ENCODE measurements at places on chromosomes 2 and 18.

DNA sequence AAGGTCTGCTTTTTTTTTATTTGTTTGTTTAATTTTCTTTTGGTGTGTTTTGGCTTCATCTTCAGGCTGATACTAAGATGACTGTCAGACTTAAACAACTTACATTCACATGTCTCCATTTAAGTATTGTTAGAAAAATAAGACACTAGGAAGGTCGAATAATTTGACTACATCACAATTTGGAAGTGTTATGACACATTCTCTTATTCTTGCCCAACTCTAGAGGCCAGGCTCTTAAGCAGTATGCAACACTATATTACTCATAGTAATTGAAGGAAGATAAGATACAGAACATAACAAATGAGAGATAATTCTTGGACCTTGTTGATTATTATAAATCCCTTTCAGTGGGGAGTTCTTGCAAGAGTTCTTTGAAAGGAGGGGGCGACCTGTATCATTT lies 295.3 kb upstream of the COL3A1 start:
- no peak for DNase-seq

DNA sequence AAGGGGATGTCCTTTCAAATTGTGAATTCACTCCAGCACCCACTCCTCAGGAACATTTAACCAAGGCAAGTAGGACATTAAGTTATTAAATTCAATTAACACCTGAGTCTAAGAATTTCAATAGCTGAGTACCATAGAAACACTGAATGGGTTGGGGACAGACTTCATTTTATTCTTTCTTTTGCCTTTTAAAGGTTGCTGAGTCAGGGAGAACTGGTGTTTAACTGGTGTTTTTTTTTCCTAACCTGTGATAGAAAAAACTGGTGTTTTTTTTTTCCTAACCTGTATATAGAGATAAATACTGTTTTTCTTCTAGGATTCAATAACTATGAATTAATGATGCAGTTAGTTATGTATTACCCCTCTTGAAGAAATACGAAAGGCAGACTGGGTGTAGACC lies 38.9 kb downstream of the TTC27 start:
- DNase-seq: no peak

- no peak for DNase-seq
These were observed 70.1 kb downstream of the QPCT start for GRCh38 chr2:37414470-37414949.

DNA sequence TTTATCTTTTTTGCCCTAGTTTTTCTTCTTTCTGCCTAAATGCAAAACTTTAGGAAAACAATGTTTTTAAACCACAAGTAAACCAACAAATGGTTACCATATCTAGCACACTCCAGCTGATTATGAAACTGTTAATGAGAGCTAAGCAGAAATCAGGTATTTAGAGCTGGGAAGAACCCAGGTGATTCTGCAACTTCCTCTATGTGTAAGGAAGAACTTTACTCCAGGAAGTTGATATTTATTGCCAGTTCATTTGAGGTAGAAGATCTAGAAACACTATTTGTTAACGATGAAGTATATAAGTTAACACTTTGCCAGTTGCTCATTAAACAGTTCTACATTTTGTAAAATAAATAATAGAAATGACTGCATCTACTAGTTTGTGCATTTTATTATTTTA lies 409.7 kb downstream of the XIRP2 start:
- no peak for DNase-seq

GRCh38 chr18:28158083-28158581 lies 18.8 kb downstream of the CDH2 start:
- DNase-seq: no peak

DNA sequence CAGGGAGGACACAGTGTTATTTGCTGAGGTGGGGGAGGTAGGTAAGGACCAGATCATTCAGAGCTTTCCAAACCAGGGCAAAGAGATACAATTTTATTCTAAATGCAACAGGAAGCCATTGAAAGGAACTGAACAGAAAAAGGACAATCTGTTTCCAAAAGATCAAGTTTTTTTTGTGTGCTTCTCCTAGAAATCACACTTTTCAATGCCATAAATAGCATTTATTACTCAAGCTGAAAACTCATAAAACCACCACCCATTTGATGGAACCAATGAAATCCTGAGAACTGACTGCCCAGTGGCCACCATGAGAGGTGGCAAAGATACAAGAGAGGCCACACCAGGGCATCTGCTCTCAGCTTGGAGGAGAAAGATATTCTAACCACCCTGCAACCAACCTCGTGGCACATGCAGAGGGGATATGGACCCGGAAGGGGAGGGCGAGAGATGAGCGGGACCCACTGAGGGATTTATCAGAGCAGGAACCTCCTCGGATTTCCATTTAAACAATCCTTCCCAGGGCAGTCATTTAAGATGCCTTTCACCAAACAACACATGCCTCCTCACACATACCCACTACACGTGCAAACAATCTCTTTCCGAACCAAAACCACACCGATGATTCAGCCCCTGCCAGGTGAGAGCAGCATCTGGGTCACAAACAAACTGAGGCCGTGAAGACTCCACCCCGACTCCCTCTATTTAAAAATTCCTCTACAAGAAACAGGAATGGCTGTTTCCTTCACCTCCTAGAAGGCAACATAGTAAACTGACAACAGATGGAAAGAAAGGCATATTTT lies 8.8 kb downstream of the CYB5A start:
- no peak for DNase-seq

GRCh38 chr2:241666627-241667400 lies 19.8 kb downstream of the DTYMK start:
- DNase-seq: no peak

GRCh38 chr2:157931542-157931941 lies 55.4 kb upstream of the ACVR1 start:
- DNase-seq: no peak
